ENCODE measurements at places on chromosomes 3 and 15.

- no peak for ATAC-seq
Measured at GRCh38 chr3:77234004-77234403, 194.1 kb downstream of the ROBO2 start.

- peak; percentile 99 for ATAC-seq
Measured at GRCh38 chr15:59349680-59350420, 22.8 kb downstream of the MYO1E start.

- no peak for ATAC-seq
Measured at GRCh38 chr3:132254076-132254755, 63.0 kb upstream of the ACP3 start.

- ATAC-seq, result no peak
Measured at GRCh38 chr3:196662033-196662432, 22.5 kb downstream of the NRROS start.

- peak; percentile 82 for ATAC-seq
Measured at GRCh38 chr15:30859091-30859874, 44.4 kb upstream of the FAN1 start.

DNA sequence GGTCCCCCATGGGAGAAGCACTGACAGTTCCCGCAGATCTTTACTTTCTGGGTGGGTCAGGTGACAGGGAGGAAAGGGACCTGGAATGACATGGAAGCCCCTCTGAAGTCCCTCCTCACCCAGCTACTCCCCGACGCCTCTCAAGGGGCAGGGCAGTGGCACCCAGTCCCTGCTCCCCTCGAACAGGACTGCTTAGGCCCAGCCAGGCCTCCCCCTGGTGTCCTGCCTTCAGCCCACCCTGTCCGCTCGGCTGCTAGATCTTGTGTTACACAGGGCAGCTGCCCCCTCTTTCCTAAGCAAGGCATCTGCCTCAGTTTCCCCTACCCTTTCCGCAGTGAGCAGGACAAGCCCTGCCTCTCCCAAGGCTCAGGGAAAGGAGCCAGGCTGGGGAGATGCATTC, 226.5 kb downstream of the XXYLT1 start:
- no peak for ATAC-seq

- ATAC-seq, result no peak
Measured at GRCh38 chr15:88166082-88166993, 90.2 kb downstream of the NTRK3 start.

- no peak for ATAC-seq
Measured at GRCh38 chr3:101325393-101326134, 5.2 kb upstream of the IMPG2 start.
